ENCODE measurements at places on chromosomes 6 and 20.

- DNase-seq = no peak
Measured at GRCh38 chr6:6661684-6662083, 73.2 kb downstream of the LY86 start.

GRCh38 chr6:10933126-10933525 is 46.3 kb downstream of the SYCP2L start:
- DNase-seq = no peak

DNA sequence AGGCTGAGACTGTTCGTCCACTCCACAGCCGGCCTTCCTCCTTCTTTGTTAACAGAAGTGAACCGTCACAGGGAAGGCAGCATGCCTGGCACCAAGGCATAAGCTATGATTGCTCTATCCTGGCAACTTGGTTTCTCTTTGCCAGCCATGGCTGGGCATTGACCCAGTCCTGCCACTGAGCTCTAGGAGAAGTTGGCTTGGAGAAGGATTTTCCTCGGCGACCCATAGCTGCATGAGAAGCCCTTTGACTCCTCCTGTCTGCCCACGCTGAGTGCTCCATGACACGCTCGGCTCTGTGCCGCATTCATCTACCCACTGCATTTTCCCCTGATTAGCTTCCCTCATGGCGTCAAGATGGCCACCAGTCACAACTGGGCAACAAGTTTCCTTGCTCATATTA is 111.8 kb upstream of the EXOC2 start:
- no peak for DNase-seq

- DNase-seq = no peak
Measured at GRCh38 chr20:62837790-62838127, 20.9 kb downstream of the COL9A3 start.

GRCh38 chr6:133590196-133590595 is 298.7 kb upstream of the TCF21 start:
- no peak for DNase-seq

DNA sequence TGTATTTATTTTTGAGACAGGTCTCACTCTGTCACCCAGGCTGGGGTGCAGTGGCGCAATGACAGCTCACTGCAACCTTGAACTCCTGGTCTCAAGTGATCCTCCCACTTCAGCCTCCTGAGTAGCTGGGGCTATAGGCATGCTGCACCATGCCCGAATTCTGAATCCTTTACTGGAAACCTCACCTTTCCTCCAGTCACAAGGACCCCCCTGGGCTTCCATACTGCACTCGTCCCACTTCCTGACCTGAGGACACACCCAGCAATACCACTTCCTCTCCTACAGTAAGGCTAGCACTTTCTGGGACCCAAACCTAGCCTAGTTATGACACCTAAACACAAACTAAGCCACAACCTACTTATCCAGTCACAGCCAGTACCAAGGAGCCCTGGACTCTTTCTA is 68.2 kb downstream of the FAM217A start:
- DNase-seq = no peak

DNA sequence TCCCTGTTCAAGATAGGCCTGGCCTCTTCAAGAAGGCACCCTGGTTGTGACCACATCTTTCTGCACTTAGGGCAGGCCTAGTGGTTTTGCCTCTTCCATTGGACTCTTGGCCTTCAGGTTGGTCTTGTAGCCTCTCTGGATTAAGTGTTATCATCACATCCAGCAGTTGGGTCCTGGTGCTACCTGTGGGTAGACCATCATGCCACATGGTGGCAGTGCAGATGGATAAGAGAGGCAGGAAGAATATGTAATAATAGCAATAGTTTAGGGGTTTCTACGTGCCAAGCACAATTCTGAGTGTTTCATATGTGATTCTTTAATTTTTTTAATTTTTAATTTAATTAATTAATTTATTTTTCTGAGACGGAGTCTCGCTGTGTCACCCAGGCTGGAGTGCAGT is 28.5 kb upstream of the SNRPB2 start:
- DNase-seq = no peak

- no peak for DNase-seq
Measured at GRCh38 chr6:1657116-1657770, 47.5 kb downstream of the FOXC1 start.

DNA sequence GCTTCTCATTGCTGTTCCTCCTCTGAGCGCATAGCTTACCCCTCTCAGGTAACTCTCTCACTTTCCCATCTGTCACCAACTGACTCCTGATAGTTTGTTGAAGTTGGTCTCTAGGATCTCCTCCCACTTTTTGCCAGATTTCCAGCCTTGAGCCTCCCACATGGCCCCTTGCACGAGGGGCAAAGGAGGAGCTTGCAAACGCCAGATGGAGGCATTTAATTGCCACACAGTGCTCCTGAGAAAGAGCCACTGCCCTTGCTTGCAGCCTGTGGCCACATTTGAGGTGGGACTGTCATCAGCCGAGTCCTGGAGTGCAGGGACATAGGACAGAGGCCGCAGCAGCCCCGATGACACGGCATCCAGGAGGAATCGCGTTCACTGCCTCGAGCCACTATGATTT is 348.7 kb downstream of the SMOC2 start:
- no peak for DNase-seq

DNA sequence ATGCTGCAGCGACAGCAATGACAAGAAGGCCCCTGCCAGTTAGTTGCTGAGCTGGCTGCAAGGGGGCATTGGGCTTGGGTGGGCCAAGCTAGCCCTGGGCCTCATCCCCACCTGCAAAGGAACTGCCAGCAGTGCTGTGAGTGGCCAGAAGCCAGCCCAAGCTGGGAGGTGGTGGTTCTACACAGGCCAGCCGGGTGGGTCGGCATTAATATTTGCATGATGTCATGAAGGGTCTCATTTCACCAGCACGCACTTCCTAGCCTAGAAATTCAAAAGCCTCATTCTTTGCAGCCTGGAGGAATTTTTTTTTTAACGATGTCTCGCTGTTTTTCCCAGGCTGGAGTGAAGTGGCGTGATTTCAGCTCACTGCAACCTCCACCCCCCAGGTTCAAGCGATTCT is 62.0 kb downstream of the IYD start:
- DNase-seq = no peak

GRCh38 chr20:4443016-4443415 is 278.7 kb upstream of the PRND start:
- no peak for DNase-seq

DNA sequence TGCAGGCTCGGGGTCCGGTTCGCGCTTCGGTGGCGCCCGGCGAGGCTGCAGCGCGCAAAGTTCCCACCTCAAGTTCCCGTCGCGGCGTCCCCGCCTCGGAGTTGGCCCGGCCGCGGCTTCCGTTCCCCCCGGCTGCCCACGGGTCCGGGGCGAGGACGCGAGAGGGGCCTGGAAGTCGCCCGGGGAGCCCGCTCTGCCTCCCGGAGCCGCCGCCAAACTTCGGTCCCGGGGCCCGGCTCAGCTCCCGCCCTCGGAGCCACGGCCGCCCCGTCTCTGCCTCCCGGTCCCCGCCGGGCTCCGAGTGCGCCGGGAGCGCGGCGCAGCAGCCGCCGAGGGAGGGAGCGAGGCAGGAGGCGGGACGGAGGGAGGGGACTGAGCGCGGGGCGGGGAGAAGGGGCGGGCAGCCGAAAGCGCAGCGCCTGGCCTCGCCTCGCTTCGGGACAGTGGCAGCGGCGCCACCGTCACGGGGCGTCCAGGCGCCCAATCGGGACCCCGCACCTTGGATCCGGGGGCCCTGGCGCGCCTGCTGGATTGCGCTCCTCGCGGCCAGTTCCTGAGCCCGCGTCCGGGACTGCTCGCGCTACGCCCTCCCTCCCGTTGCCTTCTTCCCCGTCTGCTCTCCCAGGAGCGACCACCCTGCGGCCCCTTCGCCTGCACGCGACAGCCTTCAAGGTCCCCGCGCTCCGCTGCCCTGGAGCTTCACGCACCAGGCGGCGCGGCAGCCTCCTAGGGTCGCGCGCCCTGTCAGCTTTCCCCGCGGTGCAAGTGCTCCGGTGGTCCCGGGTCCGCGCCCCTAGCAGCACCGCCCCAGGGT is at the start of gene KCNG1:
KCNG1 (minus strand) TSS at position 305 of the 814 bp plus-strand sequence. CDS start 12,769 bp downstream, outside the sequence.
- peak; percentile 47 for DNase-seq

DNA sequence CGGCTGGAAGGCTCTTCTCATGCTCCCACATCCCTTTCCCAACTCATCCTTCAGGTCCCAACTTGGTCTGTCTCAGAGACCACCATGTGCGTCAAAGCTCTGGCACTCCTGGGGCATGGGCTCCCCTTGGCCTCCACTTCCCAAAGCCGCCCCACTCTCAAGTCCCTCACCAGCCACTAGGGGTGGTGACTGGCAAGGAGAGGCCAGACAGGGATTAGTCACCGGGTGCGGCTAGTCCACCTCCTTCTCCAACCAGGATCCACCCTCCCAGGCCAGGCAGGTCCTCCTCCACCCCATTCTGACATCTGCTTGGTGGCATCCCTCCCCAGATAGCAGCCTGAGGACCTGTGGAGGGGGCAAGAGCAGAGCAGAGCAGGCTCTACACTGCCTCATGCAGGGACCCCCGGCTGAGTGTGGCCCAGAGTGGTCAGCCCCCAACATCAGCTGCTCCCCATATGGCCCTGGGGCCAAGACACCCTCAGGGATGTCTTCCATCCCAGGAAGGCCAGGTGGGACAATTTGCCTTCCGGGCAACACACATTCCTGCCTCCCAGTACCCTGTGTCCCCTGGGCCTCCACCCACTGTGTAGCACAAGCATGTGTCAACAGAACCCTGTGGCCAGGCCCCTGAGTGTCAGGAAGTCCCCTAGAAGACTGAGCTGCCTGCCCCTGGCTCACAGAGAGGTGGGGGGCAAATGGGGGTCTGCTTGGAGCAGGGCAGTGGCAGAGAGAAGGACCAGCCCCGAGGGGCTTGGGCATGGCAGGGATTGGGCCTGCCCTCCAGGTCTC is 29.2 kb downstream of the YTHDF1 start:
- no peak for DNase-seq

DNA sequence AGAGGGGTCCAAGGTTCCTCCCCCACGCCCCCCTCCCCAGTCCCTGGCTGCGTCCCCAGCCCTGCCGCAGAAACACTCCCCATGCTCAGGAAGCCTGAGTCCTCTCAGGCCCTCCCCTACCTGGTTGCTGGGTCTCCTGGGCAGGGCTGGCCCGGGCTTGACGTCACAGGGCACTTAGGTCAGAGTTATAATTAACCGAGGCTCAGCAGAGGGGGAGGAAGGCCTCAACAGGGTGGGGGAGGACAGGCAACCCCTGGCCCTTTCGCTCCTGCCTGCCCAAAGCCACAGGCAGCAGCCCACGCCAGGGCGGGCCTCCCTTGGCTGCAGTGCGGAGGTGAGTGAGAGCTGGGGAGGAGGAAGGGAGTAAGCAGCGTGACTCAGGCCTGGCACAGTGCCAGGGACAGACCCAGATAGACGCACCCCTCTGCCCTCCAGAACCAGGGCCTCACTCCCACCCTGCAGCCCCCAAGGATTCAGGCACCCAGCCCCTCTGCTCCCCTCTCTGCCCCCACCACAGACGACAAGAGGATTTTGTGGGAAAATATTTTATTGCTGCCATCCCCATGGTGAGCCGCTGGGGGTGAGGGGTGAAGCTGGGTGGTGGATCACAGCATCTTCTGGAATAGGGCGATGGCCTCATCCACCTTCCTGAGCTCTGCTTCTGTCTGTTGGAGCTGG is at the start of gene VWA7:
VWA7 (minus strand) TSS at position 340 of the 678 bp plus-strand sequence. CDS start 549 bp downstream, outside the sequence.
- DNase-seq = peak; percentile 73

DNA sequence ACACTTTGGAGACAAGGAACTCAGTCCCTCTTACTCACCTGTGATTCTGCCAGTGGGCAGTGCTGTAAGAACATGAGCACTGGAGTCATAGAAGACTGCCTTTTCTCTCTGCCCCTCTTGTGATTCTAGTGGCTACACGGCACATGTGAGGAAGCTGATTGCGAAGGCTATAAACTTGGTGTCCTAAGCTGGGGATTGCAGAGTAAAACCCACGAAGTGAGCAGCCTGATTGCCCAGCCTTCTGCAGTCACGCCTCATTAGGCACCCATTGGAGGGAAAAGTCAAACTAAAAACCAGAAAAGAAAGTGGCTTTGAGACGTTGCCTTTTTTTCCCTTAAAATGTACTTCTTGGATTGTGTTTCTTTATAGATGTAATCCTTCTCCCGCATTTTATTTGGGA is 748.4 kb upstream of the CHD6 start:
- no peak for DNase-seq

DNA sequence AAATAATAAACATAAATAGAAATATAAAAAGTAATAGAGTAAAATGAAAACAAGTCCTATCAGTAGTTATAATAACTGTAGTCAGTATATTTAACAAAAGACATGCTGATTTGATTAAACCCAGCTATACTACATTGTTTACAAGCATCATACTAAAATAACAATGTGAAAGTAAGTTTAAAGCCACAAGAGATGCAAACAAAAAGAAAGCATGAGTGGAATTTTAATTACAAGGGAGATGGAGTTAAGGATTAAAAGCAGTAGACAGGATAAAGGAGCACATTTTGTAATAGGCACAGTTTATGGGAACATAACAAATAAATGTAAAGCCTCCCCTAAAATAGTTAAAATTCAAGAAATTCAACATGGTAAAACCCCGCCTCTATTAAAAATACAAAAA is 41.5 kb downstream of the SENP6 start:
- DNase-seq = no peak

DNA sequence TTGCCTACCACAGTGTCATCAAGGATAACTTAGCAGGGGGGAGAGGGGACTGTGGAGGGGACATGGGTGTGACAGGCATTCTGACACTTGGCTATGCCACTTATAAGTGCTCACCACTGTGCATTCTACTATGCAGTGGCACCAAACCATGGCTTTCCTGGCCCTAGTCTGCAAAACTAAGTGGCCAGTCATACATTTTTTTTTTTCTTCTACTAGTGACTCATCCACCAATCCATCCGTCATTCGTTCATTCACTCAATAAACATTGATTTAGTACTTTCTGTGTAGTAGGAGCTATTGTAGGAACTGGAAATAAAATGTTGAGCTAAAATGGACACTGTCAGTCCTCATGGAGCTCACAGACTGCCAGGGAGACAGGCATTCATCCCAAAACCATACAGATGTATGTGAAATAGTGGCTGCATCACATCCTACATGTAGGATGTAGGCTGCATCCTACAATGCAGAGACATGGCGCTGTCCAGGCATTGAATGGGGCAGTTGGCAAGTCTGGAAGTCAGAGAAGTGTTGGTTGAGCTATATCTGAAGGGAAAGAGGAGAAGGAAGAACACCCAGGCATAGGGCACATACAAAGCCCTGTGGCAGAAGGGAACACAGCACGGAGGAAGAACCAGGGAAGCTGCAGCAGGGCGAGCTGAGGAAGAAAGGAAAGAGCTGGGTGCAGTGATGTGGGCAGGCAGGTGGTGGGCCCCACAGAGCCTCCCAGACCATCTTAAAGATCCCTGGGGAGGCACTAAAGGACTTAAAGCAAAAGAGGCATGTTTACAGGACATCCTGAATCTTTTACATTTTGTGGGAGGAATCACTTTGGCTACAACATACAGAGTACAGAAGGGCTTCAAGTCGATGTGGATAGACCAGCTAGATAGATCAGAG is 224.4 kb downstream of the UST start:
- no peak for DNase-seq

DNA sequence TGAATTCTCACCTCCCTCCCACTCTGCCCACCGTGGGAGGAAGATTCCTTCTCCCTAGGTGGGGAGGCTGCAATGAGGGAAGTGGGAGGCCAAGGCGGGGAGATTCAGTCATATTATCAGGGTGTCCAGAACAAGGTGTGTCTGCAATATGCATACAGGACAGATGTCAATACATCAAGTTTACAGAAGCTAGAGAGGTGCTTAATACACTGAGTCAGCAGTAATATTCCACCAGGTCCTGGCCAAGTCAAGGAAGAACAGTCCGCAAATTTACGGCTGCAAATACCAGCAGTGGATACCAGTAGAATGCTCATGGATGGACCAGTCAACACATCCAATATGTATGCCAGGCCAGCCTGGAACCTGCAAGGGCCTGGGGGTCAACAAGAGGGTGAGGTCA is 119.0 kb downstream of the MCHR2 start:
- DNase-seq = no peak

Data from stimulated activated CD4-positive, alpha-beta T cell treated with anti-CD3 and anti-CD28 coated beads, Interleukin-1b, Interleukin-23, amount 100 ng/mL, for 4 hours (primary cell).